CD4-positive, alpha-beta T cell treated with Interleukin-1 beta for 1 hour (primary cell): ENCODE measurements at places on chromosomes 2 and 18.

- DNase-seq, result no peak
Measured at GRCh38 chr2:65067806-65068553, 11.8 kb downstream of the CEP68 start.

GRCh38 chr18:29004921-29005320, 828.0 kb upstream of the CDH2 start:
- no peak for DNase-seq

DNA sequence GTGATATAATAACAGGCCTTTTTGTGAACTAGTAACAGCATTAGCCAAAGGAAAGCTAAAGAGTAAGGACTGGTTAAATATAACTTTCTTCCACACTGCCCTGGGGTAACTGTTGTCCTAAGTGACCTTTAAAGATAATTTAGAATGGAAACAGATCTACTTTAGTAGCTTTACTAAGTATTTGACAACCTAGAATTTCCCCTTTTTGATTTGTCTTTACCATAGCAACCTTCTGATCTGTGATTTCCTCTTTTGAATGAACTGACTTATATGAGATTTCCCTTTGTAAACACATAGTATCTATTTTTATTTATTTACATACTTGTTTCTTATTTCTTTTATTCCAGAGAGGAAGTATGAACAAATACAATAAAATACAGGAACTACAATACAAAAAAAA, 10.5 kb upstream of the KLF7 start:
- no peak for DNase-seq

- DNase-seq, result no peak
Measured at GRCh38 chr2:2926858-2927175, 450.8 kb downstream of the EIPR1 start.

GRCh38 chr18:12836551-12836950, 47.5 kb downstream of the PTPN2 start:
- no peak for DNase-seq

GRCh38 chr2:195471163-195471562, 185.9 kb upstream of the SLC39A10 start:
- no peak for DNase-seq

DNA sequence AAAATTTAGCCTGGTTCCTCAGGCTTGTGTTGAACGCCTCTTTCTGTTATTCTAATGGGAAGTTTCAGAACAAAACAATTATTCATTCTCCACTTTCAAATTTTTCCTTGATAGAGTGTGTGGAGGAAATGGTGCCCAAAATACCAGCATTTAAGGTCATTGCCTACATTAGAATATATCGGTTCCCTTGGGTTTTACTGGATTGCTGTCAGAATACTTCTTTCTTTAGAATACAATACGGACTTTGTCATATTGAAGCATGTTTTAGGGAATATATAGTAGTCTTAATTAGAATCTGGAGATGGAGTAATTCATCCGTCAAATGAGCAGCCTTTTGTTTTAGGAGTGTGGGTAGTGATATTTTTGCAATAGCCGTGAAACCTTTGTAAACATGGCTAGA, 13.3 kb downstream of the LIMS1 start:
- no peak for DNase-seq

- no peak for DNase-seq
Measured at GRCh38 chr18:72468021-72468710, 76.0 kb downstream of the CBLN2 start.

DNA sequence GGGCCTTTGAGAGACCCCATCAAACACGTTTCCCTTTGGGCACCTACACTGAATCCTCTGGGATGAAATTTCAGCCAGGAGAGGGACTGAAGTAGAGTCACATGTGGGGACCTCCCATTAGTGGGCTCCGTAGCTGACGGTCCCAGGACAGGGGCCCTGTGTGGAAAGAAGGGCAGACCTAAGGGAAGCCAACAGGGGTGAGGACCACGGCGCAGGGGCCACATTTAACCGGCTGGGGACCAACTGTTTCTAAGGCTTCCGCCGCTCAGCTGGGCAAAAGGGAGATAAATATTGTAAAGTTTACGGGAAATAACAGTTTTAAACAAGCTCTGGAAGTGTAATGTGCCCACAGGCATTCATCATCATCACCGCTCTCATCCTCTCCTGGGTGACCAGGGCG, 42.7 kb downstream of the RRM2 start:
- no peak for DNase-seq

- no peak for DNase-seq
Measured at GRCh38 chr2:236967499-236967783, 118.2 kb upstream of the COPS8 start.

DNA sequence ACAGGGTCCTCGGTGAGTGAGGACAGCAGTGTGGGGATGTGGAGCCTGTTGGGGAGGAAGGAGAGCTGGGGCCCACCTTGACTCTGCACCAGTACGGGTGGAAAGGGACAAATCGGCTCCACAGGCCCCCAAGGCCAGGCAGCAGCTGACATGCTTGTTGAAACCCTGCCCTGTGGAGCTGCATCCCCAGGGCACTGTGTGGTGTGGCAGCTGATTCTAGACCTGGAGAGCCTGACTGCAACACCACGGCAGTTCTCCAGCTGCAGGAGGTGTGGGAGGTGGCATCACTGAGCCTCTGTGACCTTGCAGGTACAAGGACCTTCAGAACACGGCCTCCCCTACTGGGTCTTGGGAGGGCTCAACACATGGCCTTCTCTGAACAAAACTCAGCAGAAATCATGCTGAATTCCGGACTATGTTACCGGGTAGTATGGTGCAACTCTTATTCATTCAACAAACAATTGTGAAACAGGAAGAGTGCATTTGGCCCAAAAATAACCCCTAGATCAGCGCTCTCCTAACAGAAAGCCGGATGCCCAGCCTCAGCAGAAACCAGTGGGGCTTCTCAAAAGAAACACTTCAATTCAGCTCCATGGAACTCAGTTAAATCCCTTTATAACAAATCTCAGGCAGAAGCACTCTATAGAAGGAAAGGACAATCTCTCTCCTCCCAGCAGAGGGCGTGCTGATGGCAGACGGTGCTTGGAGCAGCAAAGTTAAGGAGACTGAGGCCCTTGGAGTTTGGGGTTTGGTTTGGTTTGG, 104.4 kb upstream of the SALL3 start:
- DNase-seq, result no peak

- no peak for DNase-seq
Measured at GRCh38 chr18:12516049-12516630, 108.4 kb downstream of the PRELID3A start.

DNA sequence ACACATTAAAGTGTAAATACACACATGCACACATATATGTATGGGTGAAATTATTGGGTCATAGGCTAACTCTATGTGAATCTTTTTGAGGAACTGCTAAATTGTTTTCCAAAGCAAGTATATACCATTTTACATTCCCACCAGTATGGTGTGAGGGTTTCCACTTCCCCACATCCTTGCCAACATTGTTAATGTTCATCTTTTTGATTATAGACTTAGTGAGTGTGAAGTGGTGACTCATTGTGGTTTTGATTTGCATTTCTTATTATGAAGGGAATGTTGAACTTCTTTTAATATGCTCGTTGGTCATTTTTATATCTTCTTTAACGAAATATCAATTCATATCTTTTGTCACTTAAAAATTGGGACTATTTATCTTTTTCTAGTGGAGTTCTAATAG, 181.8 kb upstream of the GCFC2 start:
- DNase-seq, result no peak

- DNase-seq, result no peak
Measured at GRCh38 chr2:219997341-219997851, 370.0 kb downstream of the SLC4A3 start.

DNA sequence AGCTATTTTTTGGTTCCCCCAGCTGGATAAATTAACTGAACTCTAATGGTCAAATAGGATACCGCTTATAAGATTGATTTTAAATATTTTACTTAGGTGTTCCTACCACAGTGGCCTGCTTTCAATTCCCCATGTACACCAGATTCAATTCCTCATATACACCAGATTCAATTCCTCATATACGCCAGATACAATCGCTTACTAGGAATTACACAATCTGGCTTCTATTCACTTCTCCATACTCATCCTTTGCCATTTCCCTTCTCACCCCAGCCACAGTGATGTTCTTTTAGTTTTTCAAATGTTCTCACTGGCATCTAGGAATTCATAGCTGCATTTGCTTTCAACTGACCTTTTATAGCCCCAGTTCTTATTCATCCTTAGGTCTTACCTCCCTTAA, 66.5 kb downstream of the SLC40A1 start:
- DNase-seq, result no peak

- DNase-seq, result no peak
Measured at GRCh38 chr2:202378662-202379358, 2.7 kb downstream of the BMPR2 start.

GRCh38 chr18:73038336-73038735, 170.5 kb upstream of the NETO1 start:
- no peak for DNase-seq

DNA sequence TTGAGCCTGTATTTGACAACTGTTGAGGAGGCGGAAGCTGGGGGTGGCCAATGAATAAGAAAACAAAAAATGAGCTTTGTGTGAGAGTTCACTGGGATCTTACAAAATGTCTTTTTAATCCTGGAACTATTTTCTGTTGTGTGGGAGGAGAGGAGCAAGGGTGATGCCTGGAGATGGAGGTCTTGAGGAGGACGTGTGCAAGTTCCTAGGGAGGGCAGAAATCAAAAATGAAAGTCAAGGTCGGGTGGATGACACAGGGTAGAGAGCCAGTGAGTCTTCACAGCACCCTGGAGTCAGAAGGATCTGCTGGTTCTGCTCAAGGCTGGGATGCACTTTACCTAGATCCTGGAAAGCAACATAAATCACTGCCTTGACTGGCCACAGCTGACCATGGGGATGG, 180.3 kb upstream of the PKDCC start:
- DNase-seq, result no peak

GRCh38 chr18:25935356-25935755, 155.1 kb downstream of the SS18 start:
- no peak for DNase-seq
